ENCODE measurements at places on chromosomes 3 and 15.

DNA sequence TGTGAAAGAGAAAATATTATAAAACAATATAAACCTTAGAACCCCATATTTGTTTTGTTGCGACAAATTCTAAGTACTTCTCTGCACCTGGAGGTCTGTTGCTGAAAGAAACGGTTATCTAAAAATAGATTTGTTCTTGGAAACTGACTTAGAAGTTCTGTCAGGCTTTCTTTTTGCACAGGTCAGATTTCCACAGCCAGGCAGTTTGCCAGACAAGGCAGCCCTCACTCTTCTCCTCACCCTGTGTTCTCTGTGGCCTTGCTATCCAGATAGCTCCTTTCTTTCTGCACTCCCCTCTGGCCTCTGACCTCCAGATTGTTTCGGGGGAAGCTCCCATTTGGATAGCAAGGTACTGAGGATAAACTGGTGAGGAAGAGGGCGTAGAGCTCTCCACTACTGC lies 413.3 kb upstream of the ONECUT1 start:
- no peak for DNase-seq

GRCh38 chr3:191973820-191974219 lies 512.9 kb downstream of the PYDC2 start:
- no peak for DNase-seq

GRCh38 chr3:171874879-171875278 lies 31.7 kb downstream of the TMEM212 start:
- DNase-seq: no peak

- no peak for DNase-seq
Measured at GRCh38 chr3:5053021-5053831, 68.9 kb upstream of the ARL8B start.

Measured in stimulated activated CD4-positive, alpha-beta T cell treated with anti-CD3 and anti-CD28 coated beads, TNF-alpha, amount 100 ng/mL, for 4 hours (primary cell).